ENCODE measurements at places on chromosomes 5 and 9. TPM values are rescaled to one million over a fixed set of nuclear protein-coding genes. Genes with fewer than 3 reads are reported as not detected.

DNA sequence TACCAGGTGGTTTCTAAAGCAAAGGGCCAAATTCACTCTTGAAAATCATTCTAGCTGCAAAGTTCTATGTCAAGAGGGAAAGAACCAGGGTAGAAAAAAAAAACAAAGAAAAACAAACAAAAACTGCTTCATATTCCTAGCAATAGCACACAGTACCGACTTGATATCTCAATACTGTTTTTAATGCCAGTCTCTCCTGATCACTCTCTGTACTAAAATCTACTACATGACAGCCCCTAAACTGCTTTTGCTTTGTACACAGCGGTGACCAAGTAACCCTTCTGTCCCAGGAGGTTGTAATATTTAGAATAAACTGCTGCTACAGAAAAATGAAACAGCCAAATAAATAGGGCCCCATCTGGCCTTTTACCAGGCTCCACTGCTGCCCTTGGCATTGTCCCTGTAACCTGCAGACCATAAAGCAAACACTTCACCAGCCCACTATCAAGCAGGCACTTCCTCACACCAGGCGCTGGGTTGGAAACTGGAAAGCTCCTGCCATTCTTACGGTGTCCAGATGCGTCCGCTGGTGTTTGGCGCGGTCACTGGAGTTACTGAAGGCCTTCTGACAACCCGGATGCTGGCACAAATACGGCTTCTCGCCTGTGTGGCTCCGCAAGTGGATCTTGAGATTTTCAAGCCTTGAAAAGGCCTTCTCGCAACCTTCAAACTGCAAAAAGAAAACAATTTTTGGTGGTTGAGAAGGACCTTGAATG is 363.2 kb downstream of the GLIS3 start:
- no peak for DNase-seq

DNA sequence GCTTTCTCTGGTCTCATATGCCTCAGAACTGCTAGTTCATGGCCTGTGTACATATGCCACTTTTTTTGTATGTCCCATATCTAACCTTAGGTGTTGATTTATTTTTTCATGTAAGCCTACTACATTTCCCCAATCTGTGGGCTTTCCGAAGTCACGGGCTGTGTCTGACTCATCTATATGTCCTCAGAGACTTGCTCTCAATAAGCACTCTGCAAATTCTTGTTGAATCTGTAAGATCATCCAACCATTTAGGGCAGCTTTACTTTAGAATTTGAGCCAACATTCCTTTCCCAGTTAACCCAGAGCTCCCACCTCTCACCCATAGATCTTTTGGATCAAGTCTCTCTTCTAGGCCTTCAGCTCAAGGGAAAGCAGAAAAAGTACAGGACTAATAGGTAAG is 263.4 kb downstream of the SEC61B start:
- DNase-seq: no peak

GRCh38 chr5:124180875-124181461 is 565.5 kb downstream of the ZNF608 start:
- DNase-seq: no peak

Gene GRIN3A
- not detected for total RNA-seq

DNA sequence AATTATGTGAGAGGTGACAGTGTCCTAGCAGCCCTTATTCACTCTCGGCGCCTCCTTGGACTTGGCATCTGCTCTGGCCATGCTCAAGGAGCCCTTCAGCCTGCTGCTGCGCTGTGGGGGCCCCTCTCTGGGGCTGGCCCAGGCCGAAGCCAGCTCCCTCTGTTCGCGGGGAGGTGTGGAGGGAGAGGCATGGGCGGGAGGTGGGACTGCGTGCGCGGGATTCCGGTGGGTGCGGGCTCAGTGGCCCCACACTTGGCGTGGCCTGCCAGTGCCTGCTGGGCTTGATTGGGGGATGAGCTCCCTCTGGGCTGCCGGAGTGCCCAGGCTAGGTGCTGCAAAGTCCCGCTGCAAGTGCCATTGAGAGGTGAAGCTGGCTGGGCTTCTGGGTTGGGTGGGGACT is 12.9 kb upstream of the DMRTA1 start:
- no peak for DNase-seq

All from mammary epithelial cell (primary cell).